ENCODE measurements at places on chromosomes 7 and 10. TPM values are rescaled to one million over a fixed set of nuclear protein-coding genes. Genes with fewer than 3 reads are reported as not detected.

The ZWINT gene
- total RNA-seq = 53.2 TPM

The CHCHD3 gene
- total RNA-seq = 130 TPM

The BHLHA15 gene
- 4.4 TPM for total RNA-seq

The CAMK1D gene
- total RNA-seq = 0.26 TPM

The USP54 gene
- total RNA-seq = 15.3 TPM

The OR6V1 gene
- total RNA-seq = not detected

The CALHM1 gene
- total RNA-seq = not detected

The MEOX2 gene
- not detected for total RNA-seq

The CNPY1 gene
- total RNA-seq = not detected

The SLC26A3 gene
- not detected for total RNA-seq

The CASD1 gene
- total RNA-seq = 10.5 TPM

The CD36 gene
- total RNA-seq = 0.82 TPM

The GBX1 gene
- total RNA-seq = not detected

The ZNF727 gene
- not detected for total RNA-seq

The OR13A1 gene
- total RNA-seq = not detected

The CYP2C9 gene
- total RNA-seq = not detected

The SPDYE2B gene
- total RNA-seq = not detected

The AQP1 gene
- total RNA-seq = 0.26 TPM

The SPDYE2 gene
- total RNA-seq = not detected

The DHTKD1 gene
- total RNA-seq = 10.1 TPM

The DEPP1 gene
- total RNA-seq = 0.89 TPM

The DNAH11 gene
- total RNA-seq = 0.40 TPM

The CAMK2B gene
- total RNA-seq = 0.15 TPM

The IL2RA gene
- not detected for total RNA-seq

The ANKRD61 gene
- 0.72 TPM for total RNA-seq

The CRHR2 gene
- not detected for total RNA-seq

The MBLAC1 gene
- 0.89 TPM for total RNA-seq

The POLR2J2 gene
- total RNA-seq = 3.8 TPM

The DDC gene
- total RNA-seq = not detected

The LEP gene
- not detected for total RNA-seq

The CDNF gene
- 0.69 TPM for total RNA-seq

The ZNF138 gene
- total RNA-seq = 6.6 TPM

The FAM25G gene
- total RNA-seq = not detected

The LRRN3 gene
- not detected for total RNA-seq

The PNLIPRP3 gene
- total RNA-seq = not detected

The CRYGN gene
- 0.07 TPM for total RNA-seq

The PALD1 gene
- total RNA-seq = 6.6 TPM

The TPK1 gene
- 22.8 TPM for total RNA-seq

The HMX2 gene
- total RNA-seq = 1.1 TPM

The DRGX gene
- total RNA-seq = not detected

The RBM20 gene
- total RNA-seq = 2.3 TPM

The C7orf57 gene
- total RNA-seq = 0.12 TPM

The LRRC18 gene
- not detected for total RNA-seq

The FKBP6 gene
- total RNA-seq = not detected

The GNG11 gene
- 66.1 TPM for total RNA-seq

The BEND7 gene
- 12.4 TPM for total RNA-seq

The ADGRA1 gene
- not detected for total RNA-seq

The NUTM2E gene
- total RNA-seq = not detected

The PAX4 gene
- not detected for total RNA-seq

The COBL gene
- 23.8 TPM for total RNA-seq

The ASAH2 gene
- total RNA-seq = 5.7 TPM

The ADAM12 gene
- total RNA-seq = 1.1 TPM

The CTAGE15 gene
- total RNA-seq = not detected

The RBP4 gene
- not detected for total RNA-seq

The FFAR4 gene
- total RNA-seq = not detected

The NPSR1 gene
- total RNA-seq = not detected

The HOXA9 gene
- 7.8 TPM for total RNA-seq

Measured in NCI-H460 (cell line).